ENCODE measurements at places on chromosomes 3 and 15.

DNA sequence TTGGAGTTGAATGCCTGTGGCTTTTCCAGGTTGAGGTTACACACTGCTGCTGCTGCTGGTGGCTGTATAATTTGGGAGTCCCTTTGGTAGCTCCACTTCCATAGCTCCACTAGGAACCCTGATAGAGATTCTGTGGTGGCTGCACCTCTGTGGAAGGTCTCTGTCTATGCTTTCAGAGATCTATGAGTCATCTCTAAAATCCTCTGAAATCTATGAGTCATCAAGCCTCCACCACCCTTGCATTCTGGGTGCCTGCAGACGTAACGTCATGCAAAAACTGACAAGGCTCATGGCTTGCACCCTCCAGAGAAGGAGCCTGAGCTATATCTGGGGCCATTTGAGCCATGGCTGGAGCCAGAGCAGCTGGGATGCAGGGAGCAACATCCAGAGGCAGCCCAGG lies 1037.0 kb upstream of the CFAP20DC start:
- peak; percentile 41 for DNase-seq

DNA sequence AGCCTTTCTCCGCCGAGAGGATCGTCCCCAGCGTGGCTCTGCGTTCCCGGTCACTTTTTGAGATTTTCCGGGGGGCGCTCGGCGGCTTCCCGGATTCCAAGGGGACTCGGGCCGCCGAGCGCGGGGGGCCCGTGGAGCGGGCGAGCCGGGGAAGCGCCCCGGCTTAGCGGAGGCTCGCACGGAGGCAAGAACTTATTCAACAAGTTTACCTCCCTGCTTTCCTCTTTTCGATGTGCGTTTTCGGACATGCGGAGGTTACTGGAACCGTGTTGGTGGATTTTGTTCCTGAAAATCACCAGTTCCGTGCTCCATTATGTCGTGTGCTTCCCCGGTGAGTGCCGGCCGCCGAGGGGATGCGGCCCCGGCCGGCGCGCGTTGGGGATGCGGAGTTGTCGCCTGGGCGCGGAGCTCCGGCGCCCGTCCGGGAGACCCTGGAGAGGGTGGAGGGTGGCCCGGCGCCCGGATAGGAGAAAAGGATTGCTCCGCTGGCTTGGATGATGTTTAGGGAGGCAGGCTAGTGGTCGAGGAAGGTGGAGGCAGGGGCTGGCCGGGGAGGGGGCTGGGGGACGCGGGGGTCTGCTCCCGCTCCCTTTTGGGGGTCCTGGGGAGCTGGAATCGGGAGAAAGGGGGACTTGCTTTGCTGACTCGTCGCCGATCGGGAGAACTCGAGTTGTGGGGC lies 810 bp downstream of the PTPRG start:
- no peak for DNase-seq

DNA sequence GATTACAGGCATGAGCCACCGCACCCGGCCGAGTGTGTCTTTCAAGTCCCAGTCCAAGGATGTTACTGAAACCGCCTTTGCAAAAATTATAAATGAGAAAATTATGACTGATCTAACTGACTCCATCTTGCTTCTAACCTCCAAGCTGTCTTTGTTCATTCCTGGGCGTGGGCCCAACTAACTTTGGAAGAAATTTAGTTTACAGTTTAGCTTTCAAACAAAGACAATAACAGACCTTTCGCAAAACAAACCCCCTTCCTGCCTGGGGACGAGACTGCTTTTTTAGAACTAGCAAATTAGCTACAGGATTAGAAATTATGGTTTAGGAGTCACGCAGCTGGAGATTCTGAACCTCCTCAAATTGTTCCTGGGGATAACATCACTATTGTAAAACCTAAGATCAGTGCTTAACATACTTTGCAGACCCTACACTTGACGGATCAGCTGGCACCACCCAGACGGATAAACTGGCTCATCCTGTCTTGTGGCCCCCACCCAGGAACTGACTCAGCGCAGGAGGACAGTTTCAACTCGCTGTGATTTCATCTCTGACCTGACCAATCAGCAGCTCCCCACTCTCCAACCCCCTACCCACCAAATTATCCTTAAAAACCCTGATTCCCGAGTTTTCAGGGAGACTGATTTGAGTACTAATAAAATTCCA lies 23.8 kb downstream of the NANOGP8 start:
- no peak for DNase-seq

DNA sequence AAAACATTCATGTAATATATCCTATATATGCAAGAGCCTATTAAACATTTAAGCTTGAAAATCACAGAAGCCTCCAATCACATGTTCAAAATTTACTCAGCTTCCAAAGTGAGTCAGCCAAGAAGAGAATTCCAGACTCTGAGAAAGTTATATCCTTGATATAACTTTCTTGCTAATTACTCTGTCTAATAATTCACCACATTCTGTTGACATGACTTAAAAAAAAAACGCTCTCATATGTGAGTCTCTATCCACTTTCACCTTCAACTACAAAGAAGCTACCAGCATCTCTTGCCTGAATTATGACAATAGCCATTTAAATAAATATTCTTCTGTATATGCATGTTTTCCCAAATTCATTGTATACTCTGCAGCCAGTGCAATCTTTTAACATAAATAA lies 1116.3 kb upstream of the CADM2 start:
- no peak for DNase-seq

DNA sequence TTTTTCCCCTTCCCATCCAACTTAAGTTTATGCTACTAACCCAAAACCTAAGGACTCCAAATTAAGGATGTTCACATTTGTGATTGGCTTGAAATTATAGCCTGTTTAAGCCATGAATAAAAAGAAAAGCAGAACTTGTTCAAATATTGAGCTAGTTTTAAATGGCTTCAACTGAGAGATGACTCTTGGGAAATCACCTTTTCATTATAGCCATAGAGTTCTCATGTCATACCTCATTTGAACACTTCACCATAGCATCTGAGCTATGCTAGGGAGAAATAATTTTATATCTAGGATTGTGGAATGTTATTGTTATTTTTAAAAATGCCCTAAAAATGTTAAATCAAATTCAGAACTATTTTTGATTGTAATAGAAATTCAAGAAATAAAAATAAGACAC lies 409.2 kb upstream of the RARB start:
- DNase-seq = no peak

- no peak for DNase-seq
Measured at GRCh38 chr3:38578081-38578475, 71.4 kb downstream of the SCN5A start.

- no peak for DNase-seq
Measured at GRCh38 chr3:71973274-71974030, 188.5 kb upstream of the PROK2 start.

DNA sequence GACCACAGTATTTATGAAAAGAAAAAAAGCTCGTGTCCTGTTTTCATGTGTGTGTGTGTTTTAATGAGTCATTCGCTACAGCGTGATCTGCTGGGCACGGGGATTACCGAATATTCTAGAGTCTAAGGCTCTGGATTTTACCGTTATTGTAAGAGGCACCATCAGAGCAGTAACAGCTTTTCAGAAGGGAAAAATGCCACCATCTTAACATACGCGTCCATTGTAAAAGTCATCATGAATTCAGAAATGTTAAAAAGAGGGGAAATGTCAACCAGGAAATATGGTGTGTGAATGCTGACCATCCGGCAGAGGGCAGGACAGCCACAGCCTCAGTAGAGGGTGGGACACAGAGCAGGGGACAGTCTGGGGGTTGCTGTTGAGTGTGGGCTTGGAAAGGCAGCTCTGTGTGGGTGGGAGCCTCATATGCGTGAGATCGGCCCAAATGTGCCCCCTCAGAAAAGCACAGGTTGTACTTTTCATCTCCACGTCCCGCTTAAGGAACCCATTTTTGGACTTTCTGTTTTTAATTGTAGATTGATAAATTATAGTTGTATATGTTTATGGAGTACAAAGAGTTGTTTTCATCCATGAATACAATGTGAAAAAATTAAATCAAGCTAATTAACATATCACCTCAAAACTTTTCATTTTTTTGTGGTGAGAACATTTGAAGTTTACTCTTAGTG lies 69.6 kb downstream of the ASB7 start:
- no peak for DNase-seq

GRCh38 chr15:69813881-69814280 lies 283.8 kb downstream of the TLE3 start:
- no peak for DNase-seq

DNA sequence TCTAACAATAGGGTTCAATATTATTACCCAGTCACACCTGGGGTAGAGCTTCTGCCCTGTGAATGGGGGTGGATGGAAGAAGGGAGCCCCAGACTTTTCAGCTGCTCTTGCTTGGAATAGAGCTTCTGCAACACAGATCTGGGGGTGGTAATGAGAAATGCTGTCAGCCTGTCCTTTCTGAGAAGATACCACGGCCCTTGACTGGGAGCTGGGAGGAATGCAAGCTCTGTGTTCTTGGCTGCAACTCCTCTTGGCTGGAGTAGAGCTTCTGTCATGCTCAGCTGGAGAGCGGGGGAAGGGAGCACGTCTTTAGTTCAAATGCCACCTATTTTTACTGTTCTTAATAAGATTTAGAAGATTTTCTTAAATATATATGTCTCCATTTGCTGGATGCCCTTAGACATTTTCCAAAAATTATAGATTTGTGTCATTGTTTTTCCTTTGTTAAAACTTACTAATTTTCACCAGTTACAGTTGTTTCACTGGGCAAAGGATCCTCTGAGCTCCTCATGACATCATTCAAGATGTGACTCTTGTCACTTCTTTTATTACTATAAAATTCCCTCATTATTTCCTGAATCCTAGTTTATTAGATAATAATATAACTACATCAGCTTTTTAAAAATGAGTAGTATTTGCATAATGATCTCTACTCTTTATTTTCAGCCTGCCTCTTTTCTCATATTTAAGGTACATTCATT lies 180.0 kb upstream of the TGFBR2 start:
- no peak for DNase-seq

GRCh38 chr15:39285663-39286062 lies 295.2 kb upstream of the THBS1 start:
- no peak for DNase-seq

GRCh38 chr3:135131290-135131689 lies 336.2 kb downstream of the EPHB1 start:
- no peak for DNase-seq

DNA sequence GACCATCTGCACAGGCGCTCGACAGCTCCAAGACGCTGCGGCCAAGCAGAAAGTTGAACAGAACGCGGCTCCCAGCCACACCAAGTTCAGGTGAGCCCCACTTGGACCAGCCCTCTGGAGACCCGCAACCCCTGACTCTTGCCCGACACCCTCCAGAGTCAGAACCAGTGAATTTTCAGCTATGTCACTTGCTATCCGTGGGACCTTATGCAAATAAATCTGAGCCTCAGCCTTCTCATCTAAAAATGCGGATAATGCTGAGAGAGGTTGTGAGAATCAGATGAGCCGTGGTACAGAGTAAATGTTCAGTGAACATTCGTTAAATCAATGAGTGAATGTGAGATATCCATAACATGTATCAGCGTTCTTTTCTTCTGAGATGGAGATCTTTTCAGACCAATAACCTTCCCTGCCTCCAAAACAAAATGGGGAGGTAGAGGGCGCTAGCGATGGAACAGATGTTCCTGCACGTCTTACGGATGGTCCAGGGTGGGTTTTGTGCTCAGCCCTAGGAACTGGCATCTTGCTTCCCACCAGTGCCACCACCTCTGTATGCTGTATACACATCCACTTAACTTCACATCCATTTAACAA lies 524 bp downstream of the MRPS11 start:
- DNase-seq = no peak

DNA sequence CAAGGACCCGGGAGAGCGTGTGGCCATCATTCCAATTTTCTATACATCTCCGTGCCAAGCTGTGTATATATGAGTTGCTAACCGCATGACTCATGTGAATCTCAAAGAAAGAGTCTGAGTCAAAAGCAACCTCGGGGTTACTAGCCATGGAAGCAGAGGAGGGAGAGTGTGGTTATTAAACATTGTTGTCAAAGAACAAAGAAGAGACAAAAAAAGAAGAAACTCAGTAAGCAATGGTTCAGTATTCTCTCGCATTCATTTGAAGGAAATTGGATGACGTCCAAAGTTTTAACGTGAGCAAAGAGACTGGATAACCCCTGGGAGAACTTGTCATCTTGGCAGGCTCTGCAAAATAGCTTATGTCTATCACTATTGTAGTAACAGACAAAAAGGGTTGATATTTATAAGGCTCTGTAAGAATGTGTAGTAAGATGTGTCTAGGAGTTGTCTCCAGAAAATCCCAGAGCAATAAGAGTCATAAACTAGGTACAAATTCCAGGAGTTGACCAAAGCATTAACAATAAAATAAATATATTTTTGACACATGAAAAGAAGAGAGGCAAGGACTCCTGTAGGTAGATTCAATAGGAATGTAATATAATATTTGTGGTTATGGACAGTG lies 52.8 kb upstream of the GRM7 start:
- no peak for DNase-seq

GRCh38 chr3:69998759-69999139 lies 784 bp upstream of the SAMMSON start:
- DNase-seq = no peak

Data from stimulated activated CD4-positive, alpha-beta T cell treated with anti-CD3 and anti-CD28 coated beads, Interleukin-2, amount 100 ng/mL, for 24 hours (primary cell).